ENCODE measurements at places on chromosomes 3 and 15. TPM values are rescaled to one million over a fixed set of nuclear protein-coding genes. Genes with fewer than 3 reads are reported as not detected.
A peak's percentile ranks its signal among the peaks of the same experiment; 100 is the strongest.

DNA sequence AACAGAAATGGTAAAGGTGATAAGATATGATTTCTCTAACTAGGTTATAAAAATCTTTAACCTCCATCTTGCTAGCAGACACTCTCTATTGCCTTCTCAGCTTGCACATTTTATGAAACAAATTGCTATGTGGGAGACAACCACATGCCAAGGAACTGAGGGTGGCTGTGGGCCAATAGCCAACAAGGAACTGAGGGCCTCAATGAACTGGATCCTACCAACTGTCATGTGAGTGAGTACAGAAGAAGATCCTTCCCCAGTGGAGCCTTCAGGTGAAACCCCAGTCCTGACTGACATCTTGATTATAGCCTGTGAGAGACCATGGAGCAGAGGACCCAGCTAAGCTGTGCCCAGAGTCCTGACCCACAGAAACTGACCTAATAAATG lies 129.2 kb upstream of the LRIG1 start:
- DNase-seq: no peak

GRCh38 chr3:128922804-128923459 lies 43.5 kb downstream of the ACAD9 start:
- no peak for DNase-seq

GRCh38 chr3:145387211-145387610 lies 773.8 kb downstream of the PLOD2 start:
- DNase-seq: no peak

DNA sequence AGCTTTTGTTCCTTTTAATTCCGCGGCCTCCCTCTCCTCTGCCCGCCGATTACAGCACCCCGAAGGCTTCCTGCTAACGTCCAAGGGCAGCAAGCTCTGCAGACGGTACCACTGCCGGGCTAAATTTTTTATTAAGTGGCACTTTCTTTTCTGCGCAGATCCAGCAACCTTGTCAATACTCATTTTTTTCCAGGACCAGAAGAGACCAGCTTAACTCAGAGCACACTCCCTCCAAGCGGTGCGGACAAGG lies 542 bp upstream of the MEIS2 start:
- DNase-seq: no peak

- no peak for DNase-seq
Measured at GRCh38 chr15:29278436-29279105, 8.9 kb upstream of the NSMCE3 start.

DNA sequence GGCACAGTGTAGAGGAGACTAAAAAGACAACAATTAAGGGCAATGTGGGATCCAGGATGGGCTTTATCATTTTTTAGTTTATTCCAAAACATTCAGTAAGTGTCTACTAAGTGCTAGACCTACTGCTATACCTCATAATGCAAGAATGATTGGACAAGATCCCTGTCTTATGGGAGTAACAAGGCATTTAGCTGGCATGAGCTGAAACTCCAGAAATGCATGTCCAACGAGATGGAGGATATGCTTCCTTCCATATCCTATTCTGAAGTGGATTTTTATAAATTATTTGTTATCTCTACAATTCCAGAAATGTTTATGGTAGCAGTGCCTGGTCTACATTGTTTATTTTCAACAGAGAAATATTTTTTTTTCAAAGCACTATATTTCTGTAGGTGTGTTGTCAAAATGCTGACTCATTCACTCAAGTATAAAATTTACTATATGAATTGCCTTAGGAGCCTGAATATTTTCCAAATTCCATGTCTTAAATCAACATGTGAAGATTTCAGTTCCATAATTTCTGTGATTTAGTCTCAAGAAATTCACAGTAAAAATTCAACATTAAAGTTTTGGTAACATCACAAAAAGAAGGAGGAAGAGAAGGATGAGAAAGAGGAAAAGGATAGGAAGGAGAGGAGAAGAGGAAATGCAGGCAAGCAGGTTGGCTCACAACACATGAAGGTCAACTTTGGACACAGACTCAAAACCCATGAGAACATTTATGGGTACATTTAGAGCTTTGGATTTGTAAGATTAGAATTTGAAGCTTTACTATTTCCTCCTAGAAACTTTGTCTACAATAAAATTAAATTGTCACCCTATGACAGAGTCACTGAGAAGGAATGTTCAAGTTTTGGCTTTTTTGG lies 88.6 kb downstream of the P3H2 start:
- no peak for DNase-seq

DNA sequence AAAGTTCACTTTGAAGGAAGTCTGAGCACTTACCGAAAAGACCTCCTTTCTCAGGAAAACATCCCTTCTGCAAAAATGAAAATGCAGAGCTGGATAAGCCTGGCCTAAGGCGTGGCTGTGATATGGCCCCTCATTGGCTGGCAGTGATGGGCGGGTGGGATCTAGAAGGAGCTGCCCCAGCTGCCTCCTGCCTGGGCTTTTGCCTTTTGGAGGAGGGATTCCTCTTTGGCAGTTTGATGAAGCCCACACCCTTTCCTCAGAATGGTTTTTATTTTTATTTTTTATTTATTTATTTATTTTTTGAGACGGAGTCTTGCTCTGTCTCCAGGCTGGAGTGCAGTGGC lies 4.0 kb upstream of the DZIP1L start:
- DNase-seq: no peak

GRCh38 chr3:46561951-46562350 lies 4.2 kb downstream of the LRRC2 start:
- no peak for DNase-seq

DNA sequence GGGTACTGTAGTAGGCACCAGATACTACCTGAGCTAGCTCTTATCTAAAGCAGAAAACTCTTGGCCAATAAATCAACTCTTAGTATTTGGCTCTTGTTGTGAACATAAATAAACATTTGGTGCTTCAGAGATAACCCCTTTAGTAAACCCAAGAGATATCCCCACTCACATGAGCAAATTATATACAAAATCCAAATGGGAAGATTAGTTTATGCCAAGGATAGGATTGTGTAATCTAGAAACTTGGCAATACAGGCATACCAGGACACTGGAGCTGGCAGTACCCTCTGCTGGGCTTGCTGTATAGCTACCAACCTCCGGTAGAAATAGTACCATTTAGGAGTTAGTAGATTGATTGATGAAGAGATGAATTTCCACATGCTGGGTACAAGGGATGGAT lies 127.0 kb downstream of the LIPC start:
- no peak for DNase-seq

DNA sequence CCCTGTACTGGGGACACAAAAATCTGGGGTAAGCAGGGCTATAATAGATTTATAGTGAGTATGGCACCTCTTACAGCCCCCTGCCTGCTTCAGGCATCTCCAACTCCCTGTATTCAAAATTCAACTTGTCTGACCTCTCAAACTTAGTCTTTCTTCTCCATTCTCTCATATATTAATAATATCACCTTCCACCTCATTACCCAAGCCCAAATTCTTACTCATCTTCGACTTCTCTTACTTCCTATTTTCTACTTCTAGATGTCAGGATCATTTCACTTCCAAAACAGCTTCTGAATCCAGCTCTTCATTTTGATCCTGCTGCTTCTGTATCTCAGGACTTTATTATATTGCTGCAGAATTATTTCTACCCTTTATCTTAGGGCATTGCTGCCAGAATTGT lies 290.7 kb downstream of the CHST2 start:
- DNase-seq: no peak

GRCh38 chr15:74963213-74963612 lies 6.6 kb upstream of the RPP25 start:
- DNase-seq: no peak

GRCh38 chr3:140748-141330 lies 55.7 kb upstream of the CHL1 start:
- no peak for DNase-seq

DNA sequence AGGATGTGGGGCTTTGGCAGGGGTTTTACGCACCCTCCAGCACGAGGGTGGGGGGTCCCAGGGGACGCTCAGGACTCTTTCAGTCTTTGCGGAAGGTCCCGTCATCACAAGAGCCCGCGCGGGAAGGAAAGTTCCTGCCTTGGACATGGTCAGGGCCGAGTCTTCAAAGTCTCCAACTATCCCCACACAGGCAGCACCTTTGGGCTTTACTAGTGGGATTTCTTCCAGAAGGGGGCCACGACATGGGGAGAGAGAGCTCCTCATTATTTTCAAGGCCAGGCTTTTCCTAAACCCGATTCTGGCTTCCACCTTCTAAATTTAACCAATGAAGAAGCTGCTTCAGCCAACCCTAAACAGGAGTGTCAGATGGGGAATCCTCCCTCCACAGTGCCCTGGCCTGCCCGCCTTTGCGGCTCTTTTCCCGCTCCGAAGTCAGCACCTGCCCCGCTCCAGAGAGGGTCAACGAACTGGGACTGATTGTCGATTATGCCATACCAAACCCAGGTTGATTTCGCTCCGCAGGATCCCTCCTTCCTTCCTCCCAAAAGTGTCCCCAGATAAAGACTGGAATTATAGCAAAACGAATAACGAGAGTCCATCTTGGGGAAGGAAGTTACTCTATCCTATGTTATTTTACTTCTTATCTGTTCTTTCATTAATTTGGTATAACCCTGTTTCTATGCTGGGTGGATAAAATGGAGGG lies 11.0 kb downstream of the SHOX2 start:
- no peak for DNase-seq

- DNase-seq: no peak
Measured at GRCh38 chr15:31584195-31584594, 257.6 kb downstream of the KLF13 start.

DNA sequence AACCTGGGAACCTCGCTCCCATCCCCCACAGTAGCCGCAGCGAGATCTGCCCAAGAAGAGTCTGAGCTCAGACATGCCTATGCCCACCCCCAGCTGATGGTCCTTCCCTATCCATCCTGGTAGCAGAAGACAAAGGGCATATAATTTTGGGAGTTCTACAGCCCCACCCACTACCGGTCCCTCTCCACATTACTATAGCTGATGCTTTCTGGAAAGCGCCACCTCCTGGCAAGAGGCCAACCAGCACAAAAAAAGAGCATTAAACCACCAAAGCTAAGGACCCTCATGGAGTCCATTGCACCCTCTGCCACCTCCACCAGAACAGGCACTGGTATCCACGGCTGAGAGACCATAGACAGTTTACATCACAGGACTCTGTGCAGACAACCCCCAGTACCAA lies 168.4 kb downstream of the MEGF11 start:
- no peak for DNase-seq

DNA sequence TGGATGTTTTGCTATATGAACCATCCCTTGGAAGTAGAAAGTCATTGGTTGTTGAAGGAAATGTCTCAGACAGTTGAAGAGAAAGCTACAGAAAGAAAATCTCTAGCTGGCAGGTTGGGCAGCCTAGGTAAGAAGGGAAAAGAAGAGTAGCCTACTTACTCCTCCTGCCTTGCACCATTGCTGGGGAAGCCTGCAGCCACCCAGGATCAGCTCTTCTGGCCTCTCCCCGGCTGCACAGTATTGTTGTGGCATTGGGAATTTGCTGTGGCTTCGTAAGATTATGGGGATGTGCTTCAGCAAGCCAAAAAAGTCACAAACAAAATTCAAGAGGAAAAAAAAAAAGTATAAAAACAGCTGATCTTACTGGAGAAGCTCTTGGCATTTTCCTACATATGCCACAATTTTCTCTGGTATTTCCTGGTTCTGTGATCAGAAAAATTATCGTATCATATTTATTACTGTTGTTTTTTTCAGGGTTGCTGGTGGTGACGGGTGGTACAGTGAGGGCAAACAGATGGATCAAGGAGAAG lies 154.2 kb downstream of the TIGIT start:
- no peak for DNase-seq

DNA sequence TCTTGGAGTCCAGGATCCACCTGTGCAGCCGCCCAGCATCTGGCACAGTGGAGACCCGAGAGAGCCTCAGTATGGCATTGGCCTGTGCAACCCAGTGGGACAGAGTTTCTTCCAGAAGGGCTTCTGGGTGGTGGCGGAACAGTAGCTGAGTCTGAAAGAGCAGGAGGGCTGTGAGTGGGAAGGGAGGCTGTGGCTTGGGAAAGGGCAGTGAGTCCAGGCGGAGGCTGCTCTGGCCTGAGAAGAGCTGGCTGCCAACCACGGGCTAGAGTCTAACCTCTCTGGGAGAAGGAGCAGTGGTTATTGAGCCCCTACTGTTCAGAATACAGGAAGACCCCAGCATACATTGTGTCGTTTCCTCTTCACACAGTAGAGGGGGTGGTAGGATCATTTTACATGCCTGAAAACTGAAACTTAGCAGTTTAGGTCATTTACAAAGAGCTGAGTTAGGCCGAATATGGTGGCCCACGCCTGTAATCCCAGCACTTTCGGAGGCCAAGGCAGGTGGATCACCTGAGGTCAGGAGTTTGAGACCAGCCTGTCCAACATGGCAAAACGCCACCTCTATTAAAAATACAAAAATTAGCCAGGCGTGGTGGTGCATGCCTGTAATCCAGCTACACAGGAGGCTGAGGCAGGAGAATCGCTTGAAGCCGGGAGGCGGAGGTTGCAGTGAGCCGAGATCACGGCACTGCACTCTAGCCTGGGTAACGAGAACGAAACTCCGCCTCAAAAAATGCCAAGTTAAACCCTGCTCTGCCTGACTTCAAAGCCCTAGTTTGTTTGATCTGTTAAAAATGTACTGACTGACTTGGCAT lies 3.2 kb downstream of the AEN start:
- peak; percentile 44 for DNase-seq

DNA sequence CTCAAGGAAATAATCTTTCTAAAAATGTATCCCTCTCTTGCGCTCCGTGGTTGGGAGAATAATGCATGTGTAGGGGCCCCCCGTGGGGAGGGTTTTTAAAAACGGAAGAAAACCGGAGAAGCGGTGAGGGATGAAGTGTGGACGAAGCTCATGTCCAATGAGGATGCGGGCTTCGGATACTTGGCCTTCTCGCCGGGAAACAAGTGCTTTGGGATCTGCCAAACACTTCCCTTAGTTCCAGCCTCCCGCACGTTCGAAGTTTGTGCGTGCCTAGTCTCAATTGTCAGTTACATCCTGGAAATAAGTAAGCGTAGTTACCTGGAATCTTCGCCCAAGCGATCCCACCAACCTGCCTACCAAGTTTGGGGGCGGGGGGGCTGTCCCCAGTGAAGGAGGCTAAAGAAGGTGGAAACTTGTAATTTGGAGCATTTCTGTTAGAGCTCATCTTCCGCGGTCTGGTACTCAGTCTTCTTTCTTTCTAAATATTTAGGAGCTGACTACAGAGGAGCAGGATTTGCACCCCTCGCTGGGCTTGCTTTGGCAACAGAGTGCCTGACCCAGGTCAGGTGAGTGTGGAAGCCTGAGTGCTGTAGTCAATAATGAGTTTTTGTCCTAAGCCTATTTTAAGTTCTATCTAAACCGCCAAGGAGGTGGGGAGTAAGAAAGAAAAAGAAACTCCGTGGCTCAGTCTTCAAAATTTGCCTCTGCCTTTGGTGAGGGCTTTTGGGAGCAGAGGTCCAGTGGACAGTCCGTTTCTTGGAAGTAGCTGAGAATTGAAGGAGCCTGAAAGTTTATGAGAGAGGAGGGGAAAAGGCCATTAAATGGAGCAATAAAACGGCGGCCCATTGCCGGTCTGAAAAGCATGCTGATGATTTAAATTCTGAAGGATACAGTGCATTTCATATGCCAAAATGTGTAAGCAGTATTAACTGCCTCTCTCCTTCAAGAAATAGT lies 1.1 kb downstream of the ITPR1 start:
- DNase-seq: no peak

- DNase-seq: no peak
Measured at GRCh38 chr3:60427109-60427508, 824.1 kb downstream of the FHIT start.

FSTL1 gene
- 482 TPM for polyA plus RNA-seq

SLC27A2 gene
- polyA plus RNA-seq: 43.2 TPM

WNT7A gene
- 0.04 TPM for polyA plus RNA-seq

ZCWPW2 gene
- 2.2 TPM for polyA plus RNA-seq

LDHAL6B gene
- polyA plus RNA-seq: not detected

KY gene
- polyA plus RNA-seq: 1.6 TPM

CLDN16 gene
- polyA plus RNA-seq: 43.5 TPM

GOLGA6L10 gene
- polyA plus RNA-seq: 3.7 TPM
